ENCODE measurements at places on chromosomes 7 and 10.

DNA sequence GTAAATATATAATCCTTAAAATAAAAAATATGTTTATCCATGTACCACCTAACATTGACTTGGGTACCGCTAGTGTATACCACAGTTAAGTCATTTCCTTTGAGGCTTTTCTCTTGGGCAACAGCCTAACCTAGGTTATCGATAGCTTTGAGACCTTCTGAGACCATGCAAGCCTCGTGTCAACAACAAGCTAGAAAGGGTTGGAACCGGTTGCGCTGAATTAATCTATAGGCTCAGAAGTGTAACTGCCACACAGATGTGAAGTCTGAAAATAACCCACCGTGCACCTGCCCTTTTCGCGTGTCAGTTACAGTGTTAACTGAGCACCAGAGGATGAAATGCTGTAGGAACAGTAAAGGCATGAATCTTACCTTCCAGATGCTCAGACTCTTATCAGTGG, 59.8 kb downstream of the ARID5B start:
- DNase-seq = no peak

DNA sequence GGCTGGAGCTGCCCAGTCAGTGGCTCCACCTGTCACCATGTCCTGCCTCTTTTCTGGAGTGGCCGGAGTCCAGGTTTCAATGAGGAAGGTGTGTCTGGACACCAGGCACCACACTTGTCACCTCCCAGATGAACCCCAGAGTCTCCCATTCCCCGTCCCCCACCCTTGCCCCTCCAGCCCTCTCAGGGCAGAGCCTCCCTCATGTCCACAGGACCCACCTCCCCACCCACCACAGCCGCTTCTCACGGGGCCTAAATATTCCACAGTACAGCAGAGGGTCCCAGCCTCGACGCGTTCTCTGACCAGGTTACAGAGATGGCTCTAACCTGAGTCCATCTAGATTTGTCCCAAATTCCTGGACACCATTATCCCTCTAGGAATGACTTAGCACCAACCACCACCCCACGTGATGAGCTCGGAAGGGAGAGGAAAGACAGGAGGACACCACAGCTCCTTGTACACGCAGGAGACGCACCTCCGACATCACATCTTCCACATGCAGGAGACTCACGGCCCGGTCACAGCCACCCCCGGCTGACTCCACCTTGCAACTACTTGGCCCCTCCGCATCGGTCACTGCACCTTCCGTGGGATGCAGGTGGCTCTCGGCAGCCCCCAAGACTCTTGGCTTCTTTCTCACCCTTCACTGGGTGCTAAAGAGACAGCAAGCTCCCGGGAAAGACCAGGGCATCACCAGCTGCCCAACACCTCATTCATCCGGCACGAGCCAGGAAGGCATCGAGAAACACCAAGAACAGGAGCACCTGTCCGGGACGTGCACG, 560.2 kb downstream of the DNAJB6 start:
- DNase-seq = no peak

DNA sequence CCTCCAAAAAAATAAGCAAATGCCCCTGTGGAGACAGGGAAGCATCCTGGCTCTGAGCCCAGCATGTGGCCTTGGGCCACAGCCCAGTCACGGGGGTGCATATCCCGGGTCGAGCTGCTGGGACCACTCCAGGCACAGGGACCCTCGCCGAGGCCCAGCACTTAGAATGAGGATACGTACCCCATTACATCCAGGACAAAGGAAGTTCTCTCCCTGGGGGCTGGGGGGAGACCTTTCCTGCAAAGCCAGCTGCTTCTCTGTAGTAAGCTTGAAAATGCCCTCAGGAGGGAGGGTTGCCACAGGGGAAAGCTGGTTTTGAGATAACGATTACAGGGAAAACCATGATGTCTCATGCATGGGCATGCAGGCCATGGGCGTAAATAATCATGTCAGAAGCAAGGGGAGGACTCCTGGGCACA, 75.5 kb downstream of the HIPK2 start:
- DNase-seq = no peak

GRCh38 chr10:113854761-113855588, 514 bp downstream of the NHLRC2 start:
- no peak for DNase-seq

DNA sequence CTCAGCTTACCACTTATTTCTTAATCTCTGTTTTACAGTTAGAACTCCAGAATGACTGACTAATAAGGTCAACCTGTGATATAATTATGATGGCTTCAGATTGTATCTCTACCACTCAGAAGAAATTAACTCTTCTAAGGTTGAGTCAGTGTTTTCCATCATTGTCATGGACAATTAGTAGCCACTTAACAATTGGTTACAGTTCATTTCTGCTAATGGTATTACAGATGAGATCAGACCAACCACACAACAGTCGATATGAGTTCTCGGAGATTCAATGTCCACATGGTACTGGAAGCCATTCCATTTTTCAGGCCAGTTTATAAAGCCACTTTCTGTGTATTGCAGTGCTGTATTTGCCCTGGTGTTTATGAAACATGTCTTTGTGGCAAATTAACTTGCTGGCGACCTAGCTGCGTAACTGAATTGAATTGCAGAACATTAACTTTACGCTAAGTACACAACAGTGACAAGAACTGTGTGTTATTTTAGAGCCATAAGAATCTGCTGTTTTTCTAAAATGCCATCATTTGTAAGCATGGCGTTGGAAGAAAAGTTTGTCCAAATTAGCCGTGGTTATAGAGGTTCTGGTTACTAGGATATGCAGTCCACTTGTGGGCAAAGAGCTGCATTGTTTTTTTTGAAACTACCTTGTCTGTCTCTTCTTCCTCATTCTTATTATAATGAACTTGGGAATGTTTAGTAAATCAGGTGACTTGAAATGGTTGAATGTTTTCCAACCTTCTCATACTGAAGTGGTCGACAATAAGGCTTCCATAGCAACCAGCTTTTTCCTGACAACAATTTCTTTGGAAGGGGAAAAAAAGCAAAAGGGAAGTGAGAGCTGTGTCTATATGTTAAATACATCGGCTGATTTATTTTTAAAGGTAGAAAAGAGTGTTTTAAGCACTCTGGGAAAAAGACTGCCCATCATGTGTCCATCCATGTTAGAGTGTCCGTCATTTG, 76.4 kb downstream of the CELF2 start:
- no peak for DNase-seq

DNA sequence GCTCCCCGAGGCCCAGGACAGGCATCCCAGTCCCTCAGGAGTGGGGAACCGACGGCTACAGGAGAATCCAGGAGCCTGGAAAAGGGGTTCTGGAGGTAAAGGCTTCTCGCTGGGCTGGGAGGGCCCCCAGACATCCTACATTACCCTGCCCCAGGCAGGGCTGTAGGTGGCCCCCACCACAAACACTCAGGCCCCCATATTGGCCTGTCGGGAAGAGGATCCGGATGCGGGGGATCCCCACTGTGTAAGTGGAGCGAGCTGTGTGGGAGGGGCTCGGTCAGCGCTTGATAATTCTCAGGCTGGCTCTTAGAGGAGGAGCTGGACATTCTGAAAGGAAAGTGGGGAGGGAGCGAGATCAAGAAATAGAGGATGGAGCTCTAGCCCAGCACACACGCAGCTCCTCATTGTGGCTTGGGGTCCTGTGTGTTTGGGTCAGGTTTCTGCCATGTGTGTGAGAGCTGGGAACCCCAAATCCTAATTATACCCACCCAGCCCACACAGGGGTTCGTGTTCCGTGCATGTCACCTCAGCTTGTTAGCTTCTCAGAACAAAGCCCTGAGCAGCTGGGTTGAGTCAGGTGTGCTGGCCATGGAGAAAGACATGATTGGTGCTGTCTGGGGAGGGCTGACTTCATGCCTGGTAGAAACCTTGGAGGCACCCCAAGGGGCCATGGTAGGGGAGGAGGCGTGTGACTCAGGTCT, 49.4 kb downstream of the ZNF467 start:
- DNase-seq = no peak

DNA sequence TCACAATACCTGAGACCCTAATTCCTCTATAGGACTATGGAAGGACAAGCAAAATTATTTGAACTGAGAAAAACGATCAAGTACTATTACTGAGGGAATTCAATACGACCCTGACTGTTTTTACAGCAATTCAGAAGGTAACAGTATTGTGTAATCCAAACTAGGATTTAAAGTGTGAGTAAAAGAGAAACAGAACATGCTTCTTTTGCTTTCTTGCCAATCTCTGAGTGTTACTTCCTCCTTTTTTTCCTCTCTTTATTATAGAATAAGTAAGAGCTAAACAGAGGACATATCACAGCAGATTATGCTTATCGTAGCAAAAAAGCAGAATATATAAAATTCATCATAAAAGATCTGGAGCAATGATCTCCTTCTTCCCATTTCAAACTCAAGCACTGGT, 292.1 kb downstream of the THSD7A start:
- no peak for DNase-seq

GRCh38 chr10:13161857-13162271, 506 bp downstream of the MCM10 start:
- no peak for DNase-seq

DNA sequence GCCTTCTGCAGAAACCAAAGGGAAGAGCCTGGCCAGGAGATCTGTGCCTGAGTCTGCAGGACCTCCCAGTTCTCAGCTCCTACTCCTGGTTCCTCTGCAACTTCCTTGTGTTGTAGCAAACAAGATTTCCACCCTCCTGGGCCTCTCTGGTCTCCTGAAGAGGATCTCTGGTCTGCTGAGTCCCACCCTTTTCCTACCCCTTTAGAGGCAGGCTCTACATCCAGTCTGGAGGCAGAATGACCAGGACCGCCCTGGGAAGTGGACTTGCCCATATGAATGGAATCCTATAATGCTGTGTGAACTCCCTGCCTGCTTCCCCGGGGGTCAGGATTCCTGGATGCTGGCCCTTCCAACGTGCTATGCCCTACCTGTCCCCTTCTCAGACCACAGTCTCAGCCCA, 3.2 kb downstream of the DENND2A start:
- DNase-seq = no peak

DNA sequence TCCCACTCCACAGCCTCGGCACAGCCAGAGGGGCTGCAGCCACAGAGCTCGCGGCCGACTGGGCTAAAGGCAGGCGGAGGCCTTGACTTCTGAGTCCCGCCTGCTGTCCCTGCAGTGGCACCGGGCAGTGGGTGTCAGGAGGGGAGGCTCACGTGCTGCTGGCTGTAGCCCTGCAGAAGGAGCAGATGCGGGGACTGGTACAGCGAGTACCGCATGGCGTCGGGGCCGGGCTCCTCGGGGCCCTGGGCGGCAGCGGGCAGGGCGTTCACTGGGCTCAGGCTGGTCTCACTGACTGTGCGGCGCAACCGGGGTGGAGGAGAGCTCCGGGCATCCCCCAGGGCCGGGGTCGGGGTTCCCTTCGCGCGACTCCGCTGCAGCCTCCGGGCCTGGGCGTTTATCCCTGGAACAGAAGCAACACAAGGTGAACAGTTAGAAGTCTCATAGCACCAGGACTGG, 25.6 kb downstream of the PAPOLB start:
- no peak for DNase-seq

DNA sequence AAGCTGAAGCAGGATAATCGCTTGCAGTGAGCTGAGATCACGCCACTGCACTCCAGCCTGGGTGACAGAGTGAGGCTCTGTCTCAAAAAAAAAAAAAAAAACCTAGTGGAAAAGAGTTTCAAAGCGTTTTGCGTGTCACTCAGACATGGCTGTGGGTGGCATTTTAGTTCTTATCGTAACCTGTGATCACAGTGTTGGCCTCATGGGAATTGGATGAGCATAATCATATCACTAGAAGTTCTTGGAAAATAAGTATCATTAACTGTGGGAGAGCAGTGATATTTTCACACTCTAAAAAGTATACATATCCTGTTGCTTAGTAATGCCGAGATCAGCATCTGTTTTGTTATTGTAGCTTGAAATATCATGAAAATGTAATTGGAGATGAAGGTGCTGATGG, 92.6 kb downstream of the CREM start:
- peak; percentile 11 for DNase-seq

DNA sequence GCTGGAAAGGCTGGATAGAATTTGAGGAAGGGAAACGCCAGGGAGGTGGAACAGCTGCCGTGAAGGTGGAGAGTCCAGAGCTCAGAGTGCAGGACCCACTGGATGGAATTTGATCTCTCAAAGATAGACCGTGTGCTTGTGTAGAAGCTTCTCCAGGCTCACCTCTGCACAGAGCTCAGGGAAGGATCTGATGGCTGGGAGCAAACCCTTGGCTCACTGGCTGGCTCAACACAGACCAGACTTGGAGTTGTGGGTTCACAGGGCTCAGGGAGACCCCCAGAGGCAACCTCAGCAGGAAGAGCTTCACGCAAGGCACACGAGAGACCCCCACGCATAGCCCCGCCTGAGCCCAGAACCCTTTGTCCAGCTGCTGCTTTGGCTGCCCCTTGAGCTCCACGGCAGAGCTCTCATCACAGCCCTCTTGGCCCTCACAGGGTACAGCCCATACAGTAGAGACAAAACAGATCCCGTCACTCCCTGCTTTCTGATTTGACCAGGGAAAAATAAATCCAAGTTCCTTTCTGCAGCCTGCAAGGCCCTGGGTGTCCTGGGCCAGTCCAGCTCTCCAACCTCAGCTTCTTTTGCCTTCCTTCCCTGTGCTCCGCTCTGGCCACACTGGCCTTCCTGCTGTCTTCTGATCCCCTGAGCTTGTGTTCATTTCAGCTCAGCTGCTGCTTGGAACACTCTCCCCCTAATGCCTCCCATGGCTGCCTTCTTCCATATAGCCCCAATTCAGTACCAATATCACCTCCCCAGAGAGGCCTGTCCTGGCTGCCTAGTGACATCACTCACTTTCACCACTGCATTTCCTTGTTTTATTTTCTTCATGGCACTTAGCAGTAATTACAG, 26.3 kb downstream of the GHRHR start:
- no peak for DNase-seq

- no peak for DNase-seq
These were observed 43.5 kb downstream of the NHLRC2 start for GRCh38 chr10:113897693-113898618.

DNA sequence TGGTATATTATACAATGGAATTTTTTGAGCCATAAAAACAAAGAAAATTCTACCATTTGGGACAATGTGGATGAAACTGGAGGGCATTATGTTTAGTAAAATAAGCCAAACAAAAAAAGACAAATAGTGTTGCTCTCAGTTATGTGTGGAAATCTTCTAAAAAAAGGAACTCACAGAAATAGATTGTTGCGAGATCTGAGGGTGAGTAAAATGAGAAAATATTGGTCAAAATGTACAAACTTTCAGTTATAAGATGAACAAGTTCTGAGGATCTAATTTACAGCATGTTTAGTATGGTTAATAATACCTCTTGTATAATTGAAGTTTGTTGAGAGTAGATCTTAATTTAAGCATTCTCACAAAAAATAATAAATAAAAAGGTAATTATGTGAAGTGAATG, 291.2 kb downstream of the KIF20B start:
- no peak for DNase-seq

GRCh38 chr10:75904499-75905283, 473.3 kb downstream of the LRMDA start:
- no peak for DNase-seq

- DNase-seq = no peak
These were observed 247.1 kb upstream of the GRB10 start for GRCh38 chr7:51029701-51030191.

All from stimulated activated CD4-positive, alpha-beta T cell treated with anti-CD3 and anti-CD28 coated beads, Interleukin-1b, Interleukin-23, amount 100 ng/mL, for 4 hours (primary cell).